ENCODE measurements at places on chromosomes 2 and 18.

- DNase-seq = no peak
These were observed 17.7 kb downstream of the PAX8 start for GRCh38 chr2:113260991-113261390.

GRCh38 chr2:210556329-210556980 is at the start of gene CPS1:
CPS1 (plus strand) TSS chr2:210556599; CDS start chr2:210556734, 135 bp downstream.
- no peak for DNase-seq

DNA sequence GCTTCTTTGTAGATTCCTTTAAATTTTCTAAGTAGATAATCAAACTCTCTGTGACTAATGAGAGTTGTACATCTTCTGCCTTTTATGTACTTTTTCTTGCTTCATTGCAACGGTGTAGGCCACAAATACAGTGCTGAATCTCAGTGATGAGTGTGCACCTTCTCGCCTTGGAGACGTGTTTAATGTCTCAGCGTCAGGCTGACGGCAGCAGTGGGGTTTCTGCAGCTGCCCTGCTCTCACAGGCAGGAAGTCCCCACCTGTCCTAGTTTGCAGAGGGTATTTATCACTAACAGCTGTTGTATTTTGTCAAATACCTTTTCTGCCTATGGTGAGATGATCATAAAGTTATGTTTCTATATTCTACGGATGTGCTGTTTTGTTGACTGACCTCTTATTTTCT is 13.3 kb downstream of the AGXT start:
- no peak for DNase-seq

DNA sequence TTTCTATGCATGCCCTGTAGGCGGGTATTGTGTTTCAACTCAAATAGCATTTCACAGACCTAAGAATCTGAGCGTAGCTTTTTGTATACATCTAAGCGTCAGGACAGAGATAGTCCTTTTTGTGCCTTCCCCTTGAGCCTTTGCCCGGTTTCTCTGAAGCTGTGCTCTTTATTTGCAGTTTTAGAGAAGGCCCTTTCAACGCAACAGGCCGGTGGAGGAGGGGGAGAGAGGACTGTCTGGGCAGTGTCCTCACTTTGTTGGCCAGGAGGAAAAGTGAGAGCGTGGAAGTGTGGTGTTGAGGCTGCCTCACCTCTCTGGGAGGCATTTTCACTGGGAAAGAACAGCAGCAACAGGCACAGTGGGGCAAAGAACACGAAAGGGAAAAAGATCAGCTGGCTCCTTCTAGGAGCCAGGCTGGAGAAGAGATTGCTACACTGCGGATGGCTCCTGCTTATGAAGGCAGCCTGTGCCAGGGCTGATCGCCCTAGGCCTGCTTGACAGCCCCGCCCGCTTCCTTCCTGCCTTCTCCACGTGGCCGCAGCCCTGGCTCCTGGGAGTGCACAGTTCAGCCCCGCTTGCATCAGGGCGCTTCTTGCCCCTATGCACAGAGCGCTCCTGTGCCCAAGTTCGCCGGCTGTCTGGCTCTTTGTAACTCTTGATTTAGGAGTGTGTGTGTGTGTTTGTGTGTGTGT is 195.6 kb upstream of the POU3F3 start:
- DNase-seq = no peak

DNA sequence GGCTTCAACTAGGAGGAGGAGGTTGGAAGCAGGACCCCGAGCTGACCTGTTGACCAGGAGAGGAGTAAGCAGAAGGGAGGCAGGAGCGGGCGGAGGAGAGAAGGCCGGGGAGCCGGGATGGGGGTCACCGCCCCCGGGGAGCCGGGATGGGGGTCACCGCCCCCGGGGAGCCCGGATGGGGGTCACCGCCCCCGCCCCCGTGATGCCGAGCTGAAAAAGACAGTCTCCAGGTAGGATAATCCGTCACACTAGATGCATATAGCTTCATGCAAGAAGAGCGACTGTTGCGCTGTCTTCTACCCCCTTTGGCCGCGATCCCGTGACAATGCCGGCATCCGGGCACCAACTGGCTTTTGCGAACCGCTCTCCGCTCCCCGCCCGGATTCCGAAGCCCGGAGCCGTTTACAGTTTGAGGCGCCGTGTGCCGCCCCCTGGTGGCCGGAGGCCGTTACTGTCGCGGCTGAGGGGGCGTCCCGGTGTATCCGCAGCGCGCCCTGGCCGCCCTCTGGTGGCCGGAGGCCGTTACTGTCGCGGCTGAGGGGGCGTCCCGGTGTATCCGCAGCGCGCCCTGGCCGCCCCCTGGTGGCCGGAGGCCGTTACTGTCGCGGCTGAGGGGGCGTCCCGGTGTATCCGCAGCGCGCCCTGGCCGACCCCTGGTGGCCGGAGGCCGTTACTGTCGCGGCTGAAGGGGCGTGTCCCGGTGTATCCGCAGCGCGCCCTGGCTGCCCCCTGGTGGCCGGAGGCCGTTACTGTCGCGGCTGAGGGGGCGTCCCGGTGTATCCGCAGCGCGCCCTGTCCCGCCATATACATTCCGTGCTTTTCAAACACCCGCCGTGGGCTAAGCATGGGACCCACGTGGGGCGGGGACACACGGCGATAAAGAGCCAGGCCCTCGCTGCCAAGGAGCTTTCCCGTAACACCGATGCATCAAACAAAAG is 89.6 kb downstream of the ACTR3 start:
- peak; percentile 86 for DNase-seq
